ENCODE measurements at places on chromosomes 5 and 9. TPM values are rescaled to one million over a fixed set of nuclear protein-coding genes. Genes with fewer than 3 reads are reported as not detected.

PCDHGB1 gene
- total RNA-seq: 0.38 TPM

LRRC19 gene
- total RNA-seq: not detected

POU5F2 gene
- 0.85 TPM for total RNA-seq

AGXT2 gene
- not detected for total RNA-seq

KIF3A gene
- total RNA-seq: 11.6 TPM

Measured in regular cardiac myocyte (primary cell).